ENCODE measurements at places on chromosomes 13 and 19.

DNA sequence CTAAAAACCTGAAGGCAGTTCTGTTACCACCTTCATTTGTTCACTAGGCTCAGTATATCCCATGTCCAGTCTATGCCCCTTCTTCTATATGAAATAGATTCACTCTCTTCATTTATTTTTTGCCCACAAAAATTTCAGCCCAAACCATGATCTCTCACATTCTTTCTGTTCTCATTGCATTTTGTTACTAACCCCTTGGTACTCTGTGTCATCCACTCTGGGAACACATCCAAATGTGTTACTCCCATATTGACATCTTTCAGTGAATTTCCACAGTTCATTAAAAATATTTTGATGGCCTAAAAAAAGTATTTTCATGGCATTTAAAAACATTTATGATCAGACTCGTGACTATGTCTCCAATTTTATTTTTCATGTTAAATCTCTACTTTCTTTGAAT lies 378.9 kb downstream of the SLITRK1 start:
- DNase-seq = peak; percentile 83

DNA sequence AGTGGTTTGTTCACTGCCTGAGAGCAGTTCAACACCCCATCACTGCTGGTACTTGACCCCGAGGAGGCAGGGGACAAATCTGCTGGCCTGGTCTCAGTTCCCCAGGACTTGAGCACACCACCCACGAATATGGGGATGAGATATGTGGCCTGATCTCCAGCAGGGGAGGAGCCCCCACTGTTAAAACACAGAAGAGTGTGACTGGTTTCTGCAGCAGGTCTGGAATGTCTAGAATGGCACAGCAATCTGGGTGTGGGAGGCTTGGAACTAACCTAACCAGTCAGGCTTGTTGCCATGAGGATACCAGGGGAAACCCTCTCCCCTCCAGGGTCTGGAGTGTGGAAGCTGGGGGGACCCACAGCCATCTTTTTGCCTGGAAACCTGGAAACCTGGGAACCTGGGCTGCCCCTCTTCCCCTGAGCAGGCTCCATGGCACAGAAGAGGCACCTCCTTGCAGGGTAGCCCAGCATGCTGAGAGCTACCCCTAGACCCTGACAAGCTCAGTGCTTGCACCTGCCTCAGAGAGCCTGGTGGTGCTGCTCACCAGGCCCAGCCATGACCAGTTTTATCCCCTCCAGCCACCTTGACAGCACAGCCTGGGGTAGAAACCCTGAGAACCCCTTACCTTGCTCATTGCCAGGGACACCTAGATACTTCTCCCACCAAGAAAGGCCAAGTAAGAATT lies 273.8 kb downstream of the LIG4 start:
- no peak for DNase-seq

DNA sequence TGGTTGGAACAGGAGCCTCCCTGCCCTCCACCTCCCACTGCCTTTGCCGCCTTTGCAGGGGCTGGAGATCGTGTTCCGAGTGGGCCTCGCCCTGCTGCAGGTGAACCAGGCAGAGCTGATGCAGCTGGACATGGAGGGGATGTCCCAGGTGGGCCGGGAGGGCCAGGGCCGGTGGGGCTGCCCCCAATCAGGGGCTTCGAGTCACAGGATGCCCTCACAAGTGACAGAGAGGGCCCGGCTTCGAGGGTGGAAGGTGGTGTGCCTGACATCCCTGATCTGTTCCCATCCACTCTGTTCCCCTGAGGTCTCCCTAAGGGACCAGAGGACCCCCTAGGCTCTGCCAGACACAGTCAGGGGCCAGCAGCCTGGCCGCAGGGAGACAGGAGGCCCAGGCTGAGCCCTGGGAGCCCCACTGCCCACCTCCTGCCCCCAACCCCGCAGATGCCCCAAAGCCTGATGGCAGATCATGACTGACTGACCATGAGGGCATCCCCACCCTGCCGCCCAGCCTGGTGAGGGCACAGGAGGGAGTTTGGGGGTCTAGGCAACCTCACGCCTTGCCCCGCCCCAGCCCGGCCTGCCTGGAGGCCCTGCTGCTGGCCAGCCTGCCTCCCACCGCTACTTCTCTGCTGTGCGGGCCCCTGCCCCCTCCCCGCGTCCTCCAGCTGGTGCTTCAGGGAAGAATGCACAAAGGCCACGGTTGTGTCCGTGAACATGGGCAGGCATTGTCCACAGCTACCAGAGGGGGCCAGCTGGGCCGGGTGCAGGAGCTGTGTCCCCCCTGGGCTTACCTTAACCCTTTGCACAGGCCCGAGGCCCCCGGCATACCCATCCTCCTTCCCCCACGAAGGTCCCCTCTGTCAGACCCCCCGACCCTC lies 21.8 kb downstream of the EVI5L start:
- DNase-seq = no peak

DNA sequence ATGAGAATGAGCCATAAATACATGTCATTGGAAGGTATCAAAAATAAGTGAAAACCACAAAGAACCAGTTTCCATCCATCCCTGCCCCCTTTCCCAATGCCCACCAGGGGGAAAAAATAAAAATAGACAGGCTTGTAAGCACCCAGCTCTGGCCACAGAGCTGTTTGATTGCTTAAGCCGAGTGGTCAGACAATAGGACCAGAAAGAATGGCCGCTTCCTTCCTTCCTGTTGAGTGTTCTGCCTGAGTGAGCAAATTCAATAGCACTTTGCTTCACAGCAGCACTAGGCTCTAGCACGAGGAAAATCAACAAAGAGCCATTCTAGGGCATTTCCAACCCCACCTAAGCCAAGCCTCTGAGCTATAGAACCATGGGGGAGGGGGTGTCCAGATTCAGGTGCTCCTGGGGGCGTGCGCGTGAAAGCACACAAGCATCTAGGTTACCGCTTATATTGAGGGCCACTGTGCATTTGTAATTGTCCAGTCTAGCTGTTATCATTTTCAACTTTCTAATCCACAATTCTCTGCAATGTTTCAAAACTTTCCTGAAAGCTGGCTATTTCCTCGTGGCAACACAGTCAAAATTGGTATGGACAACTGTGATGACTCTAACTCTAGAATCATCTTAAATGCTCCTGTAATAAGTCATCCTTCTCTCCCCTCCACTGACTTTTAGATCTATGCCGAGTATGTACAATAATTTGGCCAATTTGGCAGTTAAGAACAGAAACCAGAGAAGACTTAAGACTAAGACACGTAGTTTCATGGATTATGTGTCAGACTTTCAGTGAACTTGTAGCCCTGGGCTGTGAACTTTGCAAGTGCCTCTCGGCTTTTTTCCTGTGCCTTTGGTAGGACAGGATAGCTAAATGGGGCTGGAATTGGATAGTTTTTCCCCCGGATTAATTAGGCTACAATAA lies 64.3 kb downstream of the SPRY2 start:
- peak; percentile 8 for DNase-seq

DNA sequence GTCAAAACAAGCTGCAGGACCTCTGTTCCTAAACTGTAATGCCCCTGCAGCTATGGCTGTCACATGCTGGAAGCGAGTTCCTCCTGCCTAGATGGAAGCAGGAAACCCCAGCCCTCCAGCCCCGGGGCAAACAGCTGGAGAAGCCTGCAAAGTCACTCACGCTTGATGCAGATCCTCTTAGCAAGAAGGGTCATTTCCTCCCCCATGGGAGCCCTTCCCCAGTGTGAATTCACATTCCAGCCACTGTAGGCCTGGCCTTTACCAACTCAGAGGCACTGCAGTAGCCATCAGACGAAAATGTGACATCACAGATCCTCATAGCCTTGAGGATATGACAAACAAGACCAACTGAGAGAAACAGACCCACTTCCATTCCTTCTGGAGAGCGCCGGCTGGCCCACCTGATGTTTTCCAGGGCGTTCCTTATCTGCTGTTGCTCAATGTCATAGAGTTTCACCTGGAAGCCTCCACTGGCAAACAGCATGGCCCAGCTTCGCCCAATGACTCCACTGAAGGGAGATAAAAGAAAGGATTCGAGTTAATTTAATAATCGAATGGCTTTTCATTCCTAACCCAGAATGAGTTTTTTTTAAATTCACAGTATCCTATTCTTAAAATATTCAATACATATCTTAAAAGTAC lies 13.5 kb downstream of the CRYL1 start:
- no peak for DNase-seq

GRCh38 chr13:39224671-39225240 lies 186.5 kb downstream of the NHLRC3 start:
- DNase-seq = no peak

DNA sequence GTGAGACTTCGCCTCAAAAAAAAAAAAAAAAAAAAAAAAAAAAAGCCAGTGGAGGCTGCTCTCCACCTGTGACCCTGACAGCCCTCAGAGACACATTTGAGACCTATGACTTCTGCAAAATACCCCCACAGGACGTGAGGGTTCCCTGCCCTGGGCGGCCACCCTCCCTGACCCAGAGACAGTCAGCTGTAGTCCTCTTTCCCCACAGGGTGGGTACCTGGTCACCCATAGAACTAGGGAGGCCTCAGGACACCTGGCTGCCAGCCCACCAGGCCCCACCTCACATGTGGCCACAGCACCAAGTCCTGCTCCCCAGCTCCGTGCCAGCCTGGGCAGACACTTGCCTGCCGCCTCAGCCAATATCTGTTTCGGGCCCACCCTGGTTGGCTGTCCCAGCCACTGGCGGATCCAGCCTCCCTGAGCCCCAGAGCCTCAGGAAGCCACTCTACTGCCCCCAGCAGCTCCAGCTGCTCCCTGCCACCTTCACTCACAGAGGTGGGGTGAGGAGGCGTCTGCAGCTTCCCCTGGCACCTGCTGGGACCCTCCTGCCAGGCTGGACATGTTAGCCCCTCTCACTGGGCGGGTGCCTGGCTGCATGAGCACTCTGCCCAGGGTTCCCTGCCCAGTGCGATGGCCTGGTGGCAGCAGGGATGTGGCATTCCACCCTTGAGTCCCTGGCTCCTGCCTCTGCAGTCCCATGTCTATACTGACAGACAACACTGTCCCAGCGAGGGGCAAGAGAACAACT lies 6.9 kb downstream of the MKNK2 start:
- DNase-seq = no peak

DNA sequence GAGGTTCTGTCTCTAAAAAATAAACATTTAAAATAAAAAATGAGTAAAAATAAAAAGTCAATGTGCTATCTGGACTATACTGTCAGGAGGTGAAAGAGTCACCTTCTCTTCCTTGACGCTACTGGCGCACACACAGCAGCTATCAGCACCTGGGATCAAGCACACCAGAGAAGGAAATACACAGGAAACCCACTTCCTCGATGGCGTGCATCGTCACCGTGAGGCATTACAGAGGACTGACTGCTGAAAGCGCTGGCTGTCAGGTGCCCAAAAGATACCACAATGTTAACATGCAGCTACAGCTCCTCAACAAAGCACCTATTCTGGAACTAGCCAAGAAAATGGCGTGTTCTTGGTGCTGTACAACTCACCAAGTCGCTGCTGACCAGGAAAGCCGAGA lies 6.1 kb downstream of the SLC35E1 start:
- no peak for DNase-seq

DNA sequence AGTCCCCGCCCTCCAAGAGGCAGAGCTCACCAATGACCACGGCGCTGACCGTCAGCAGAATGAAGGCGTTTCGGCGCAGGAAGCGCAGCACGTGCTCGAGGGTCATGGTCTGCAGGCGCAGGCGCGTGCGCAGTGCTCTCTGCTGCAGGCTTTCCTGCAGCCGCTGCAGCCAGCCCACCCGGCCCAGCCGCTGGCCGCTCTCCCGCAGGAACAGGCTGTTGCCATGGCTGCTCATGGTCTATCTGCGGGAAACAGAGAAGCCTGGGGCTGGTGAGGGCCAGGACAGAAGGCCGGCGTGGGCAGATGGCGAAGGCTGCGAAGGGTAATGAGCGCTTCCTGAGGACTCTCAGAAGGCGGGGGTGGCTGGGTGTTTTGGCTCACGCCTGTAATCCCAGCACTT lies 7.0 kb downstream of the SLC1A6 start:
- no peak for DNase-seq

- no peak for DNase-seq
Observed at GRCh38 chr19:10102787-10103236, 334 bp upstream of the ANGPTL6 start.

DNA sequence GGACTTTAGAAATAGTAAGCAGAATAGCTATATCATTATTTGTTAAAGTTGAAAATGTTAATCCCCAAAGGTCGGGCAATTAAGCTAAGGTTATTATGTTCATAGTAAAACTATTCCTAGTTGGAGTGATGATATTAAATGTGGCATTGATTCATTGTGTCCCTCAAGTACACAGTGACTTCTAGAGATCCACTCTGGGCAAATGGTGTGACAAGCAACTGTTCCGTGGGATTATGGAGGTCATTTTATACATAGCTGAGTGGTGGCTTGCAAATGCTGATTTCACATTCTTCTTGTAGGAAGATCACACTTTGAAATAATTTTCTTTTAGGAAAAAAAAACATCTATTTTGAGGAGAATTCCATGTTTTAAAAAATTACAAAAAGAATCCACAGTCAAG lies 317.8 kb downstream of the ATP8A2 start:
- DNase-seq = no peak

DNA sequence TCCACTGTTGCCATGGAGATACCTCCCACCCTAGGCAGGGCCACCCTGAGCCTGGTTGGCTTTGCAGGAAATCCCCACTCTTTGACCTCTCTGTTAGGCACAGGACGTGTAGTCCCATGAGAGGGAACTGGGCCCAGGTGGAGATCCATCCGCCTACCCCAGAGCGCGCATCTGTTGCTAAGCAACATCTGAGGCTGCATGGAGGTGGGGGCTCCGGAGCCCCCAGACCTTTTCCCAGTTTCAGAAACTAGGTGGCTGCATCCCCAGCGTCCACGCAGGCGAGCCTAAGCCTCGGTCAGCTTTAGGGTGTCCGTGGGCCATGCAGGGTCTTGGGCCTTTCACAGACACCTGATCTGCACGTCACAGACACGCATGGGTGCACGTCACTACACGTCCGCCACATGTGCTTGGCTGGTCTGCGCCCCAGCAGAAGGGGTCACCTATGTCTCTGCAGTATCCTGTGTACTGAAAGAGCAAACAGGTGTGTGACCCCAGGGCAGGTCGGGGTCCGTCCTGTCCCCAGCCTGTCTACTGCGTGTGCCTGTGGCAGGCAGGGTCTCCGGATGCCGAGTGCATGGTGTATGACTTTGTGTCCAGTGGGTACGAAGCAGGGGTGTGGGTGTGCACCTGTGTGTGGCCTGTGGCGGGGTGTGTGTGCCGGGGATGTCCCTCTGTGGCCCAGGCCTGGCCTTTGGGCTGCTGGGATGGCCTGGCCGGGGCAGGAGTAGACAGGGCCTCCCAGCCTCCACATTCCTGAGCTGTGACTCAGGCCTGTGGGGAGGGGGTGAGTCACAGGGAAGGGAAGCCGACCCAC lies 4.1 kb upstream of the CIRBP start:
- peak; percentile 97 for DNase-seq
